Brain (organoid and tissue), 16 donors: ENCODE measurements at places on chromosomes 6 and 20.

- peak; percentile 80 for DNase-seq
Measured at GRCh38 chr6:47631269-47631772, 67.1 kb upstream of the ADGRF4 start.

GRCh38 chr6:25821341-25821740, 10.5 kb downstream of the SLC17A1 start:
- DNase-seq: no peak

GRCh38 chr20:62766716-62767115, 29.6 kb upstream of the MRGBP start:
- DNase-seq: no peak

DNA sequence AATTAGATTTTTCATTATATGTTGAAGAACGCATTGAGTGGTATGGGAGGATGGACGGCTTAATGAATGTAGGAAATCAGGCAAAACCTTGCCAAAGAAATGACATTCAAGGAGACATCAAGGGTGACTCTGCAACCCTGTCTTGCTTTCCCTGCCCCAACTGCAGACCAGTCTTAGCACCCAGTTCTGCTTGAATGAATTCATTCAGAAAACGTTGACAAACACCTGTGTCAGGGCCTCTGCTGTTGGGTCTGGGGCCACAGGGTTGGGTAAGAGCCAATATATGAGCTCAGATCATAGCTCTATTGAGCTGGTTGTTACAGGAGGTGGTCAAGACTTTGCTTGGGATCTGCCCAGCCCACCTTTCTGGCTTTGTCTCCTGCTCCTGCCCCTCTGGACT, 7.7 kb upstream of the ASXL1 start:
- no peak for DNase-seq

DNA sequence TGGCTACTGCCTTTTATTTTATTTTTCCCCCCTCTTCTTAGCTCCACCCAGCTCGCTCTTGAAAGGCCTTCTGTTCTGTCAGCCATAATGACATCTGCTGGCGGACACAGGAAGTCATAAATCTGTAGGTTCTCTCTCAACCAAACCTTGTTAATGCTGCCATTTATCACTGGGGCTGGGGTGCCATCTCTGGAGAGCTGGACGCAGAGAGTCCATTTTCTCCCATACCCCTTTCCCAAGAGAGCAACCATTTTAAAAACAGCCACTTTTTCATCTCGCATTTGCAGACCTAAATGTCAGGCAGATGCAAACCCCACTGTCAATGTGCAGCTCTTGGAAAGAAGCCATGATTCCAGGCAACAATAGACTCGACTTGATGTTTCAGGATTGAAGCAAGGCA, 13.0 kb upstream of the TSHZ2 start:
- DNase-seq: peak; percentile 76

DNA sequence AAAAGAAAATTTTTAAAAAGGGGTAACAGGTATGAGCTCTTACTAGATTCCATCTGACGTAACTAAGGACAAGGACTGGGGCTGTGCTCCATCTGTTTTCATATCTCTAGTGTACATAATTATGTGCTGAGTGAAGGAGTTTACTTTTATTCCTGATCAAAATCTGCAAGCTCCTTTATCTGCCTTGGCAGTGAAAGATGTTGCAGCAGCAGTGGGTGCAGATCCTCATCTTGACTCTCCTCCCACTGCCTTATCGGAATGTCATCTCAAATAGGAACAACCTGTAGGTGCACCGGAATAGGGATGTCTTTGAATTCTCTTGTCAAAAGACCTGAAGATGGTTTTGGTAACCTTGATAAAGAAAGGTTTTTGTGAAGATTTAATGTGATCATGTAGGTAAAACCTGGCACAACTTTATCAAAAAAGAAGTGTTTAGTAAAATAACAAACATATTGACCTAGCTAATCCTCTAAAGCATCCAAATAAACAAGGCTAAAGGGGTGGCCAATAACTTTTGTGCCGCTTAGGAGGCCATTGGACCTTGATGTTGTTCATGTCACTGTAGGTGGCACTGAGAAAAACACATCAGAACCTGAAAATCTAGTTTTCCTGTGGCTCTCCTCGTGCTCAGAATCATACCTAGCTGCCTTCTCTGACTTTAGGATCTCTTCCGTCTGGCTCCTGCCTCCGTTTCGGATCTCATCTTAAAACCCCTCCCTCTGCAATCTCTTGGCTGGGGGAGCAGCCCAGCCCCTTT, 19.0 kb upstream of the SLC16A10 start:
- DNase-seq: no peak

- peak; percentile 94 for DNase-seq
Measured at GRCh38 chr20:24994470-24995368, 2.2 kb upstream of the APMAP start.

DNA sequence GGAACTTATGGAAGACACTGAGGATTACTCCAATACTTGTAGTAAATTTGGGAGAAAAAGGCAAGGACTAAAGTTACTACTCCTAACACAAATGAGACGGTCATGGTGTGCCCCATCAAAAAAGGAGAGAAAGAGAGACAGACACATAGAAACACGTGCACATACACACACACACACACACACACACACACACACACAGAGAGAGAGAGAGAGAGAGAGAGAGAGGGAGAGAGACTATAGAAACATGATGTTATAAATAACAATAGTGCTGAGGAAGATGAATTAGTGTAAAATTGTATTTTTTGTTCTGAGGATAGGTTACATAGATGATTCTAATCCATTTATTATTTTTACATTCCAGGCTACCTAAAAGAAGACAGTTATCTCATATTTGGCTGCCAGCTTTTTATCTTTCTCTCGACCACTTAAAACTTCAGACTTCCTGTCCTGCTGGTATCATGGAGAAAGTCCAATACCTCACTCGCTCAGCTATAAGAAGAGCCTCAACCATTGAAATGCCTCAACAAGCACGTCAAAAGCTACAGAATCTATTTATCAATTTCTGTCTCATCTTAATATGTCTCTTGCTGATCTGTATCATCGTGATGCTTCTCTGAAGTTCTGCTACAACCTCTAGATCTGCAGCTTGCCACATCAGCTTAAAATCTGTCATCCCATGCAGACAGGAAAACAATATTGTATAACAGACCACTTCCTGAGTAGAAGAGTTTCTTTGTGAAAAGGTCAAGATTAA, 10.5 kb downstream of the PLN start:
- DNase-seq: no peak

- DNase-seq: no peak
Measured at GRCh38 chr6:117206944-117207687, 58.2 kb upstream of the VGLL2 start.

DNA sequence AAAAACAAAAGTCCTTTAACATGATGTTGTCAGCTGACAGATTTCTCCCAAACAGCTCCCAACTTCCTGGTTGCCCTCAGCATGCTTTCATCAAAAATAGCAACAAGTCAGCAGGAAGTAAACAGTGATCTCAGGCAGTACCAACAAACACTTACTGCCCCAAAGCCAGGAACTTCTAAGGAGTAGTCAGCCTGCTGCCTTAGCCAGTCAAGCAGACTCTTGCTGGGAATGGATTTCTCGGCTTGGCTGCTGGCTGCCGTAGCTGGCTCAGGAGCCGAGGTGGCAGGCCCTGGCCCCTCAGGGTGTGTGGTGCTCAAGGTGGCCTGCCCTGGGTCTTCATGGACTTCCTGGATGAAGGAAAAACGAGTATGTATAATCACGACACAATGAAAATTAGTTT, 46.6 kb upstream of the EMILIN3 start:
- DNase-seq: no peak

- no peak for DNase-seq
Measured at GRCh38 chr6:80433673-80434025, 327.2 kb downstream of the BCKDHB start.

DNA sequence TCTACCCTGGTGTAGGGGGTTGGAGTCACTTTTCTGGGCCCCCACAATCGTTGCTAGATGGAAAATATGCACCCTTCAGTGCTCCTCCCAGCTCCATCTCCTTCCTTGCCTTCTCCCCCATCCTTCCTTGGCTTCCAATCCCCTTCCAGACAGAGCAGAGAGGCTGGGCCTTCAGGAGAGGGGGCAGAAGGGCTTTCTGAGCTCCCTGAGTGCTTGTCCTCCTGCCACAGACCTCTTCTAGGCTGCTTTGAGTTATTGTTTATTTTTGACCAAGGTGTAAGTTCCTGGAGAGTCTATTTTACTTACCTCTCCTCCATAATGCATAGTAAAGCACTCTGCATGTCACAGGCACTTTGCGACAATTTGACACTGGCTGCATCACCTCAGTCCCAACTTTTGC, 96.4 kb upstream of the CNKSR3 start:
- DNase-seq: no peak

DNA sequence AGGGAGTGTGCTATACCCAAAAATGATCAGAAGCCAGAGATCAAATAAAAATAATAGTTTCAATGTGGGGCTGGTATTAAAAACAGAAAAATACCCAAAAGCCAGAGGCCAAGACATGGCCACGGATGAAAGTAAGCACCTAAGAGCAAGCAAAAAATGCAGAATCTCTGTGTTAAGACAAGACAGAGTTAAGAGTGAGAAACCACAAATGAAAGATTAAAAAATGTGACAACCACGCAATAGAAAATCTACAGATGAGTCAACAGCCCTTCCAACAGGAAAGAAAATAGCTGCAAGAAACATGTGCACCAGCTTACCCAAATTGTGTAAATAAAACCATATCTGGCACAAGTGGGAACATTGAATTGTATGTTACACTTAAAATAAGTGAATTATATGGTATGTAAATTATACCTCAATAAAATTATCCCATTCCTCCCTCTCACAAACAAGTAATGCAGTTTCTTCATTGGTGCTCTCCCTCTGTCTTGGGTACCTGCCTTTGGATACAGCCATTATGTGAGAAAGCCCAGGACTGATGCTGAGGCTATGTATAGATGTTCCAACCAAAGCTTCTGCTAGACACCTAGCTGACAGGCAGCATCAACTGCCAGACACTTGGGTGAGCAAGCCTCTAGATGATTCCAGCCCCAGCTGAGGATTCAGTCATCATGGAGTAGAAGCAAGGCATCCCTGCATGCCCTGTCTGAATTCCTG, 55.3 kb upstream of the UFL1 start:
- no peak for DNase-seq

- peak; percentile 94 for DNase-seq
Measured at GRCh38 chr6:22250486-22250885, 46.4 kb downstream of the PRL start.

DNA sequence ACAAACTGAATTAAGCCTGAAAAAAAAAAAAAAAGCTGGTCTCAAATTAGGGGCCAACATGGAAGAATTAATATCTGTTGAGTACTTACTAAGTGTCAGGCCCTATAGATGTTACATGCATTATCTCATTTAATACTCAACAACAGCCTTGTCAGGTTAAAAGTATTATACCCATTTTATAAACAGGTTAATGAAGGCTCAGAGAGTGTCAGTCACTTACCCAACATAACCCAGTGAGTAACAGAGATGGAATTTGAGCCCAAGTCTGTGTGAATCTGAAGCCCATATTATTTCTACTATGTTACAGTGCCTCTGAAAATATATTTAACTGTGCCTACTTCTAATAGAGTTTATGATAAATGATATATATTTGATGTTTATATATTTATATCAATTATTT, 11.3 kb upstream of the EIF2S2 start:
- DNase-seq: no peak

DNA sequence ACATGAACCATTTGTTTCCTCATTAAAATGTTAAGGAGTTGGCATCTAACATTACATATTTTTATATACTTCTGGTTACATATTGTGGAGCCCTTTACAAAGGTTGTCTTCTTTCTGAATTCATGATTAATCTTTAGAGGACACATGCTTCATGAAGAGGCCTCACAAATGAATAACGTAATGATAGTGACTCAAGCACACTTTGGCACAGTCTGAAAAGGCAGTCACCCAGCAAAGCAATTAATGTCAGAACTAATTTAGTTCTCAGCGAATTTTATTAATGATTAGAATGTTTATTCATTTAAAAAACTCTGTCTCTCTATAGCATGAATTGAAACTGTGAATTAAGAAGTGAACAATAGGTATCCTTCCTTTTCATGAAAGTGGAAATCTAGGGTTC, 854.2 kb downstream of the PHF3 start:
- DNase-seq: no peak

DNA sequence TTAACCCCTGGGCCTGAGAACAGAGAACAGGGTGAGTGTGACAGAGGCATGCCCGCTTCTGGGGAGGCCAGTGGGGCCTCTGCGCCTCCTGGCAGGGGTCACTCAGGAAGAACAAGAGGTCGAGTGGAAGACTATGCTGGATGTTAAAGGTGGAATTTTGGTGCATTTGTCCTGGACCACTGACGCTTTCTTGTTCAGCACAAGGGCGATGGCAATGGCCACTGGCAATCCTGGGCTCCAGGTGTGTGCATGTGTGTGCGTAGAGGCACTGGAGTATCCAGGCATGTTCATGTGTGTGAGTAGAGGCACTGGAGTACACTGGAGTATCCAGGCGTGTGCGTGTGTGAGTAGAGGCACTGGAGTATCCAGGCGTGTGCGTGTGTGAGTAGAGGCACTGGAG, 23.5 kb upstream of the NPBWR2 start:
- no peak for DNase-seq
